ENCODE measurements at places on chromosomes 2 and 18.

- DNase-seq, result no peak
These were observed 6.1 kb upstream of the DAW1 start for GRCh38 chr2:227865291-227865690.

DNA sequence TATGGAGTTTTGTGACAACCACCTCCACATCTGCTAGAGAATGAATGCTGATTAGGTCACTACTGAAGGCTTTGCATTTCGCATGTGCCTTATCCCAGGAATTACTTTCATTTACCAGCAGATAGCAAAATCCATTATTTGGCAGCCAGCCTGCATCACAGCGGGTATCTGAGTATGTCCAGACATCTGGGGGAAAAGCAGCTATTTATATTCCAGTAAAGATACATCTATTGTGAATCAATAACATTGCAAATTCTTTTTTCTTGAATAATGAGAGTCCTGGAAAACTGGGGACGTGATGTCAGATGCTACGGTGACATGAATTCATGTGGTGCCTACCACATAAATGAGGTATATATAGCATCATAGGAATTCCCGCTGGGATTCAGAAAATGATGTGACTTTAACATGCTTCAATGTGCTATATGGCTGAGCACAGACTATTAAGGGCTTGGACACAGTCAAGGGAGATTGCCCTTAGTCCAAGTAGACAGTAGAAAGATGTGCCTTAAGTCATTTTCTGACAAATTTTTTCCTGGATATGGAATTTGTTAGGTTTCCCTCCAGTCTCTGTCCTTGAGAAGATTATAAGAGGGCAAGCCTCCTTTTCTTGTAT, 84.2 kb upstream of the CD302 start:
- DNase-seq, result peak; percentile 12

GRCh38 chr2:12176623-12177454, 430.4 kb downstream of the LPIN1 start:
- peak; percentile 72 for DNase-seq

- DNase-seq, result no peak
These were observed 21.1 kb downstream of the BIRC6 start for GRCh38 chr2:32377928-32378327.

- DNase-seq, result no peak
These were observed 617.0 kb downstream of the LRP1B start for GRCh38 chr2:141513853-141514252.

- DNase-seq, result no peak
These were observed 1.5 kb downstream of the FAM228A start for GRCh38 chr2:24176326-24176725.

GRCh38 chr2:183113630-183114029, 10.6 kb upstream of the NUP35 start:
- DNase-seq, result no peak

DNA sequence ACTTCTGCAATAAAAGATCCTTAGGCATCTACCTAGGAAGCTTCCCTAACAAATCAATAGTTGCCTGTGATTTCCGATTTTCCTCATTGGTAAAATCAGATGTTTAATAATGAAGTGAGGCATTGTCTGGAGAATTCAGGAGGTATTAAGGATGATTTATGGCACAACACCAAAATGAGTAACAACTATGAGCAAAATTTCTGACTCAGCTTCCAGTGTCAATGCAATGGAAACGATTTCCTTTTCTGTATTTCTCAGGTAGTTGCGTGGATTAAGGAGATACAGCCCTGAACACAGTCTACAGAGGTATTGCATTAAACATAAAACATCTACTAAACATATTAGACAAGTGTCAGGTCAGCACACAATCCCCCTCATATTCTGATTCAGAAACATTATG, 99.5 kb downstream of the EPB41L3 start:
- no peak for DNase-seq

DNA sequence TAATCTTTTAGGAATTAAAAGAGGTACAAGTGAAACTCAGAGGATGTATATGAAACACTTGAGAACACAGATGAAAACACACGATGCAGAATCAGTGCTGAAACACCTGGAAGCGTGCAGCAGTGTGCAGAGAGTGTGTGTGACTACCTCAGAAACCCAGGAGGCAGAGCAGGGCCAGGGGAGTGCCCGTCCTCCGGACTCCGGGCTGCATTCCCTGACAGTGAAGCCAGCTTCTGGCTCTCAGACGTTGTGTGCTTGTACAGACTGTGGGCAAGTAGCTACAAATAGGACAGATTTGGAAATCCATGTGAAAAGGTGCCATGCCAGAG, 34.6 kb downstream of the ZNF407 start:
- DNase-seq, result no peak

GRCh38 chr18:22840606-22841144, 92.5 kb upstream of the RBBP8 start:
- DNase-seq, result no peak

DNA sequence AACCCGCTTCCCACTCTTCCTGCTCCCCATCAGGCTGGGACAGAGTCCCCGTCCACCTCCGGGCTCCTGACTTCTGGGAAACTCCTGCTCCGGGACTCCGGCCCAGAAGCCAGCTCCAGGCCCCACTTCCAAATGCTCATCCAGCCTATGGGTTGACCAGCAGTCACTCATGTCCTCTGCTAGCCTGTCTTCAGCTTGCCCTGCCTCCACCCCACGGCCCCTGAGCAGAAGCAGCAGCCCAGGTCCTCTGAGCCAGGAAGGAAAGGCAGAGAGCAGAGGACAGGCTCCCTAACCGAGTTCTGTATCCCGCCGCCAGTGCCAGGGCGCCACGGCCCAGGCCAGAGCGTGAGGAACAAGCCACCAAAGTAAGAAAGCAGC, 86.4 kb upstream of the ID2 start:
- DNase-seq, result no peak

DNA sequence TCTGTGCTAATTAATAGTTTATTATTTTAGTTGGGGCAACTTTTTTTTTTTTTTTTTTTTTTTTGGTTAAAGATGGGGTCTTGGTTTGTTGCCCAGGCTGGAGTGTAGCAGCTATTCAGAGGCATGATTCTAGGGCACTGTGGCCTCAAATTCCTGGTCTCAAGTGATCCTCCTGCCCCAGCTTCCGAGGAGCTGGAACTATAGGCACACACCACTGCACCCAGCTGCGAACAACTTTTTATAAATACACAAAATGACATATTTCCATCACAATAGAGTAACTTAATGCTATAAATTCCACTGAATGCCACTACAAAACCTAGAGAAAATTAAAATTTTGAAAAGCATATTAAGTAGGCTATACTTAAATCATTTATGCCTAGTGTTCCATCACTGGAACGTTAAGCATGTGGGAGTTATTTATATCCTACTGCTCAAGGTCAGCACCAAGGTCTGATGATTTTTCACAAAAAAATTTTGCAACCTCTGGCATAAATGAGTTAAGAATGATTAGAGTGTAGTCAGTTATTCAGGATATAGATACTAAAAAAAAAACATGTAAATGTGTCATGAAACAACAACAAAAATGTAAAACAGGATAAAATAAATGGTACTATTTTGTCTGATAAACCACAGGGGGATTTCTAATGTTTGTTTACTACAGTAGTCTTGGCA, 46.8 kb downstream of the GFPT1 start:
- peak; percentile 71 for DNase-seq

- DNase-seq, result no peak
These were observed 11.7 kb upstream of the GPC1 start for GRCh38 chr2:240423788-240424191.

- peak; percentile 73 for DNase-seq
These were observed 1.8 kb downstream of the ZCCHC2 start for GRCh38 chr18:62524440-62525200.

- DNase-seq, result peak; percentile 7
These were observed 711 bp downstream of the GPR17 start for GRCh38 chr2:127646487-127647241.

GRCh38 chr2:69572641-69573040, 70.9 kb downstream of the AAK1 start:
- peak; percentile 36 for DNase-seq

DNA sequence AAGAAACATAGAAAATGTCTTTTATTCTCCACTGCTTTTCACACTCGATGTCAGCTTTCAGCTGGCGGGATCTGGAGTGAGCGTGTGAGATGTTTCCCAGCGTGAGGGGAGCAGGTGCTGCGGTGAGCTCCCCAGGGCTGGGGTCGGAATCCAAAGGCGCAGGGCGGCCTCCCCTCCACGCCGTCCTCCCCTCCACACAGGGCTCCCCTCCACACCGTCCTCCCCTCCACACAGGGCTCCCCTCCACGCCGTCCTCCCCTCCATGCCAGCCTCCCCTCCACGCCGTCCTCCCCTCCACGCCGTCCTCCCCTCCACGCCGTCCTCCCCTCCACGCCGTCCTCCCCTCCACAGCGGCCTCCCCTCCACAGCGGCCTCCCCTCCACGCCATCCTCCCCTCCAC, 26.9 kb upstream of the KCNG2 start:
- no peak for DNase-seq

GRCh38 chr2:70664525-70664924, 103.5 kb downstream of the ADD2 start:
- DNase-seq, result no peak

DNA sequence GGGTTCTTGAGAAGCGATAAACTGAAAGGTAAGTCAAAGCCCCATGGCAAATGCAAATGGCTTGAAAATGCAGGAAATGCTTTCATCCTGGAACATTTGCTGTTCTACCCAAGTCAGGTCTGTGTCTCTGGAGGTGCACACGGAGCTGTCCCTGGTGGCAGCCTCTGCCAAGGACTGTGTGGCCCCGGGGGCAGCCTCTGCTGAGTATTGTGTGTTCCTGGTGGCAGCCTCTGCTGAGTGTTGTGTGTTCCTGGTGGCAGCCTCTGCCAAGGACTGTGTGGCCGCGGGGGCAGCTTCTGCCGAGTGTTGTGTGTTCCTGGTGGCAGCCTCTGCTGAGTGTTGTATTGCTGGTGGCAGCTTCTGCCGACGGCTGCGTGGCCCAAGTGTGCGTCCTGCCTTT, 135.6 kb upstream of the ALKAL2 start:
- DNase-seq, result no peak

- DNase-seq, result no peak
These were observed 173.3 kb upstream of the SPRED2 start for GRCh38 chr2:65605743-65606058.

GRCh38 chr2:134123332-134123731, 130.5 kb upstream of the MGAT5 start:
- no peak for DNase-seq

DNA sequence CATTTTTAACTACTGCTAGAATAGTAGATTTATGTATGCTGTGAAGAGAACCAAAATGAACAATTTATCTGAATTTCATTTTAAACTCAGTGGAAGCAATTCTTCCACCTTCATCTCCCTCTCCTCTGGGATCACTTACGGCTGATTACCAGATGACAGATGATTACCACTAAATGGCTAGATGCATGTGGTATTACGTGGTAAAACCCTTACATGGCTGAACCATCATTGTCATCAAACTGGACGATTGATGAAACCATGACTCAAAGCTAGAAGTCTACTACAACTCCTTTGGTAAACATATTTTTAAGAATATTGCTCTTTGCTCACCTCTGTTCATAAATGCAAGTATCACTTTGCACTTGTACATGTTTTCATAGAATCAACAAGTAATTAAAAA, 48.5 kb upstream of the DOCK10 start:
- DNase-seq, result peak; percentile 50

DNA sequence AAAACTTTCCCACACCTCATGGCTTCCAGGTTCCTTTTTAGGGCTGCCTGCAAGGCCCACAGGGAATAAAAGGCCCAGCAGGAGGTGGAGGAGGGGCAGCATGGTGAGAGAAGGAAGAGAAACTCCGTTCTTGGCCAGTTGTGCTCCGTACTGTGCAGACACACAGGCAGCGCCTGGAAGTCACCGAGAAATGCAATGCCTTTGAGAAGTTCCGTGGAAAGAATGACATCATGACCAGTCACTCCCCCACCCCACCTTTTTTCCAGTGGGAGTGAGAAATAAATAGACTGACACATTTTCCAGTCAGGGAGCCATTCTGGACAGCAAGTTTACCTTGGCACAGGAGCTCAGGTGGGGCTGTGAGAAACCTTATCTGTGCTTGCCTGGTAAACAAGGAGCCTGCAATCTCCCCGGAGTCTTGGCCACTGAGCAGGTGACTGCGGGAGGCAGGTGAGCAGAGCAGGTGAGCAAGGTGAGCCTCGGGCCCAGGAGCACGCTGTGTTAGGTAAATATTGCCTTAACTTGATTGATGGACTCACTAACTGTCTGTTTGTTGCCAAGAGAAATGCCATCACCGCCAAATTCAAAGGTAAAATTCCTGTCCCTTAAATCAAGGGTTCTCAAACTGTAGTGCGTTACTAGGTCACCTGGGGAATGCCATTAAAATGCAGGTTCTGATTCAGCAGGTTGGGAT, 13.5 kb upstream of the LBH start:
- no peak for DNase-seq

DNA sequence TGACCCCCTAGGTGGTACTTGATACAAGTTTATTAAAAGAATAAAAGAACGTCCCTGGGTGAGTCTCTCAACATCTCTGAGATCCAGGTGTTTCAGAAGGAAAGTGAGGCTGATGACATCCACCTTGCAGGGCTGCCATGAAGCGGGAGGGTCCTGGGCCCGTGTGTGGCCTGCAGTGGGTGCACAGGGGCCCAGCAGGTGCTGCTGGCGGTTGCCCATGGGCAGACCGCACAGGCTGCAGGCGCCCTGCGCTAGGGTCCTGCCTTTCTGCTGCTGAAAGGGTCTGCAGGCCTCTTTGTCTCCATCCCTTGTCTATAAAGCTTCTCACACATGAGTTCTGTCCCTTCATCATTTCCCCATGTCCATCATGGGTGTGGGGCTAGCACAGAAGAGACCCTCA, 247.0 kb downstream of the TFCP2L1 start:
- no peak for DNase-seq

DNA sequence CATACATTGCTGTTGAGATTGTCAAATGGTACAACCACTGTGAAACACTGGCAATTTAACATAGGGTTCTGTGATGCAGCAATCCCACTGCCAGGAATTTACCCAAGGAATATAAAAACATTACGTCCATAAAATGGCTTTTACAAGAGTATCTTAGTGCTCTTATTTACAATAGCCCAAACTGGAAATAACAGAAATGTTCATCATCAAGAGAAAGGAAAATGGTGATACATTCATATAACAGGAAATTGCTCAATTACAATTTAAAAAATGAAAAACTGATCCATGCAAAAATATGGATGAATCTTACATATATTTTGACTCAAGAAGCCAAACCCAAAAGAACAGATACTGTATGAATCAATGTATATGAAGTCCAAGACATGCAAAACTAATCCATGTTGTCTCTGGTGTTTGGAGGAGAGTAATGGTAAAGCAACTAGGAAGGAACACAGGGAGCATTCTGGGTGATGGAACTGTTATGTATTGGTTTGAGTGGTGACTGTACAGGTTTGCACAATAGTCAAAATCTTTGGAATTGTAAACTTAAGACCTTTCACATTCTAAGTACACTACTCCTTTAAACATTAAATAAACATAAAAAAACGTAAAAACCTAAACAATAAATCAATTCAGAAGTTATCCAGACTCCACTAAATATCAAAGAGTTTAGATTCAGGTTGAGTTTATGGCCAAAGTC, 104.8 kb upstream of the WDR75 start:
- peak; percentile 88 for DNase-seq

- DNase-seq, result no peak
These were observed 113.2 kb upstream of the ZSWIM2 start for GRCh38 chr2:186962085-186962747.
